ENCODE measurements at places on chromosomes 2 and 18. TPM values are rescaled to one million over a fixed set of nuclear protein-coding genes. Genes with fewer than 3 reads are reported as not detected.

Gene TSPYL6
- total RNA-seq: not detected

Gene EPHA4
- 12.7 TPM for total RNA-seq

Gene STAT4
- total RNA-seq: 16.6 TPM

Gene GLI2
- 3.8 TPM for total RNA-seq

Gene TEX44
- total RNA-seq: not detected

Gene C18orf54
- 1.8 TPM for total RNA-seq

Gene GULP1
- total RNA-seq: 23.0 TPM

Gene TXNDC2
- 0.36 TPM for total RNA-seq

Gene MYOM1
- total RNA-seq: 1.8 TPM

Gene ABCB6
- 28.2 TPM for total RNA-seq

Gene ITSN2
- 32.7 TPM for total RNA-seq

Gene RHOB
- total RNA-seq: 161 TPM

Gene CMPK2
- 2.2 TPM for total RNA-seq

Gene B3GNT7
- 0.72 TPM for total RNA-seq

Gene TP53I3
- total RNA-seq: 59.4 TPM

Gene COL4A4
- 0.36 TPM for total RNA-seq

Gene VSNL1
- 0.36 TPM for total RNA-seq

Gene IL36RN
- not detected for total RNA-seq

Gene REG1B
- not detected for total RNA-seq

Gene LYPD6
- 0.59 TPM for total RNA-seq

Gene ASPRV1
- 0.29 TPM for total RNA-seq

Gene SLC16A14
- total RNA-seq: under 0.01 TPM

Gene ICA1L
- 8.7 TPM for total RNA-seq

Gene ARHGAP15
- 0.88 TPM for total RNA-seq

Gene NT5C1B
- not detected for total RNA-seq

Gene C2orf72
- total RNA-seq: not detected

Gene CNTNAP5
- not detected for total RNA-seq

Gene OR6B2
- total RNA-seq: not detected

Gene CTAGE1
- total RNA-seq: not detected

Gene DSC2
- total RNA-seq: under 0.01 TPM

Gene ARMC9
- total RNA-seq: 221 TPM

Gene FSHR
- total RNA-seq: 0.29 TPM

Gene TRIM54
- total RNA-seq: not detected

Measured in osteoblast (primary cell).